ENCODE measurements at places on chromosomes 2 and 18.

DNA sequence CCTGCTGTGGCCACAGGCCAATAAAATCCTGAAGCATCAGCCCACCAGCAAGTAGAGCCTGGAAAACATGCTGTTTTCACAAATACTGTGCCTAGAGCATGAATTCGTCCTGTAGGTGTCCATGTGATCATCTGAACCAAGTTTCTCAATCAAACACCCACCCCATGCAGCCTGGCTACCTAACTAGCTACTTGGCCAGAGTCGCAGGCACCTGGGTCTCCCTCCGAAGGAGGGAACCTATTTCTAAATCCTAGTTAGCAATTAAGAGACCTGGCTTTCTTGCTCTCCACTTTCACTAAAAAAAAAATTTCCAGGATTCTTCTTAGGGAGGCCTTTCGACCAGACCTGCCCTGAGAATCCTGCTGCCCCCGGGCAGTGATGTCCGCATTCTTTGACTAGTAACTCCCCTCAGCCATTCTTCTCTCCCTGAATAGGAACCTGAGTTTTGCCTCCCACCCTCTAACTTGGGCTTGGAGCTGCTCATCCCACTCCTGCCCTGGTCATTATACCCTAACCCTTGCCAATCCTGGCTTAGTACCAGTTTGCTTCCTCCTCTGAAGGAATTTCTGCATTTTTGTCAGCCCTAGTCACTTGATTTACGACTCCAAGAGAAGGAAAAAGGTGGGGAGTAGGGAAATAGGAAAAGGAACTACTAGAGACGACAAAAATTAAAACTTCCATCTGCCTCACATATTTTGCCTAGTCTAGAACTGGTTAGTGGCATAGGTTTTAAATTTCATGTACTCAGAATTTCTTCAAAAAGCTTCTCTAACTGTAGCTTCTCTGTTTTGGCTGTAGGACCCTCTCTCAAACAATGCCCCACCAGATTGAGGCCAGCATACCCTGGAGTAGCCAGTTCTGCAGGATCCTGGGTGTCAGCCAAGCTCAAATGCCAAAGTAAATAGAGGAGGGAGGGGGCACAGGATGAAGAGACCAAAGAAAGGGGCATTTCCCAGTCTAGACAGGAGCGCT lies 25.4 kb upstream of the TANK start:
- DNase-seq: no peak

DNA sequence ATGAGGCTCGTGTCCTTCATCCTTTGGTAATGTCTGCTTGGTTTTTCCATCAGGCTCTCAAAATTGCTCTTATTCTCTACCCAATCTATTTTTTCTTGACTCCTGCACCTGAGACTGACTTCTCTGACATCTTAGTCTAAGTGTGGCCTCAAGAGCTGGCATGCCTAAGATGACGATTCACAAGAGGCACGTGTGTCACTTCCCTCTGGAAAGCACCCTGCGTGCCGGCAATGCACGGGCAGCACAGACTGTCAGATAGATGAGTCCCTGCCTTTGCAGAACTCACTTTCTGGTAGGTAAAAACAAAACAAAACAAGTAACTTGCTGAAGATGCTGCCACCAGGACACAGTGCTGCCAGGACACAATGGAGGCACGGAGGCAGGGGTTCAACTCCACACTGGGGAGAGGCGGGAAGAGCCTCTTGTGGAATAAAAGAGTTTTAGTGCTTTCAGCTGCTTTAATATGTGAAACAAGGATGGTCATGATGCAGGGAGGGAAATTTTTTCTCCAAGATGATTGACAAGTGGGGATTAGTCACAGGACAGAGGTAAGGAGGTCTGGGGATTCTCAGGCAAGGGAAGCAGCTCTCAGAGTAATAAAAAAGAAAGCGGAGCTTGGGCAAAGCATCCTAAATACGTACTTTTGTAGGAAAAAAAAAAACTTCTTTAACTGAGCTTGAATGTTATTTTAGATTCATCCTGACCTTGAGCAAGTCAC lies 27.3 kb downstream of the CYB5A start:
- no peak for DNase-seq

GRCh38 chr2:12507295-12507694 lies 209.4 kb upstream of the TRIB2 start:
- DNase-seq: peak; percentile 70

DNA sequence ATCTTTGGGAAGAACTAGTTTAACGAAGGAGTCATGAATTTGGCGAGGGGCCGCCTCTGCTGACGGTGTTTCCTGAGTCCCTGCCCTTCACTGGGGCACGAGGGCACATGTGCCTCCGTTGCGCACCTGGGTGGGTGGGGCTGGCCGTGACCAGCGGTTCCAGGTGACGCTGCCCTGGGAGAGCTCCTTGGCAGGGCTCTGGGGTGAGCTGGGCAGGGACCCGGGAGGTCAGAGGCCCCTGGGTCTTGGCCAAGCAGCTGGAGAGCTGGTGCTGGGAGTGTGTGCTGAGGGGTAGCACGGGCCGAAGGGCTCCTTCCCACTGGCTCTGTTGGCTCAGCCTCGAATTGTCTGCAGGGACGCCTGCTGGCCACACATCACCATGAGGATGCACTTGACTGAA lies 104.6 kb downstream of the RTP5 start:
- no peak for DNase-seq
